ENCODE measurements at places on chromosomes 7 and 10.

- DNase-seq, result no peak
Observed at GRCh38 chr7:132825222-132825621, 249.0 kb upstream of the PLXNA4 start.

DNA sequence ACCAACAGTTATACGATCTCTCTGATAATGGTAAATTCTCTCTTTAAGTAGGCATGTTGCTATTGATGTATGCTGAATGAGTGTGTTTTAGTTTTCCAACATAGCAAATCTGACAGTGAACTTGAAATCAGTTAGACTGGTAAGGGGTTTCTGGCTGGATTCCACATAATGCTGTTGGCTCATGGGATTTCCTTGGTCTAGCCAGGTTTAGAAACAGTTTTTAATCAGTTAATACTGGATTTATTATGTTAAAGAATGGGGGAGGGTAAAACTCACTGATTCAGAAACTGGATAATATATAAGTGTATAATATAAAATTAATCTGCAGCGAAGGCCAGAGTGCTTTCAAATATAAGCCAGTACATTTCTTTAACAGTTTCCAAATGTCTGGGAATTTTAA, 55.6 kb downstream of the PCDH15 start:
- no peak for DNase-seq

GRCh38 chr7:116574025-116574822, 49.4 kb downstream of the CAV1 start:
- DNase-seq, result no peak

DNA sequence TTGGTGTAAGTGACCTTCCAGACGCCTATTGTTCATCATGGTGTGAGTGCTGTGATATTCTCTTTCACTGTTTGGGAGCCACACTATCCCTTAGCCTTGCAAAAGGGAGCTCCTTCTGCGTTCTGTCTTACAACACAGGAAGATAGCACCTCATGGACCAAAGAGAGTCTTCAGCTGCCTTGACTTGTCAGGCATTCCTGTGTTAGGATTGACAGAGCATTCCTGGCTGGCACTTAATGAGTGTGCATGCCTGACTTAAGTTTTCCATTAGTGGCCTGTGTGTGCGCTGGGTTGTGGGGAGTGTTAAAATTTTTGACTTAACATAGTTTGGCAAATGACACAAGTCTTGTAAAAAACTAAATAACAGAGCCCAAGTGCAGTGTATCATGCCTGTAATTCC, 21.9 kb upstream of the MSRB2 start:
- no peak for DNase-seq

DNA sequence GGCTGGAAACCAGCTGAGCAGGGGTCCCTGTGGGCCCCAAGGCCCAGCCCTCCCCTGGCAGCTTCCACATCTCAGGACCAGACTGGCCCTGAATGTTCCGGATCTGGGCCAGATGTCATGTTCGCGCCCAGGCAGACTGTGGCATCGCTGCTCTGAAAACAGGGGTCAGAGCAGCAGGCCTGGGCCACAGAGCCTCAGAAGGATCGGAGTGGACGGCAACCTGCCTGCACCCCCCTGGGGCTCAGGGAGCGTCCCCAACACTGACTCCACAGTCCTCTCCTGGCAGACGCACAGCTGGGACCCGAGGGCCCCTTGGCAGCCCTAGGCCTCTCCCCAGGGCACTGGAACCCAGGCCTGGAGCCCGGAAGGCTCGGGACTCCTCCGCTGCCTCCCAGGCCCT, 91.3 kb upstream of the DNAAF5 start:
- DNase-seq, result no peak

DNA sequence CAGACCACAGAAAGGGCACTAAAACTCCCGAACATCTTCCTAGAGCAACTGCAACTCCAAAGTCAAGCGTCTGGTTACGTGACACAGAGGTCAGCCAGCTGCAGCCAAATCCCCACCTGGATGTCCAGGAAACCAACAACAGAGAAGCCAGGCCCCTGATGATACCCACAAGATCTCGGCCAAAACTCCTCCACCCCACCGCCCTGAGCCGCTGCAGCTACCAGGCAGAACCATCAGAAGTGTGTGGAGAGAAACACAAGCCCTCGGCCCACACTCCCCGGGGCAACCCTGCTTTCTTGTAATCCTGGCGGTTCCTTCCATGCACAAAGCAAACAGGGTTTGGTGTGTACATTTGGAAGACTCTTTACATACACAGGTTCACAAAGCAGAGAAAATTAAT, 8.7 kb downstream of the CHST15 start:
- no peak for DNase-seq

- DNase-seq, result no peak
Observed at GRCh38 chr7:102444961-102445673, 11.7 kb downstream of the ORAI2 start.

DNA sequence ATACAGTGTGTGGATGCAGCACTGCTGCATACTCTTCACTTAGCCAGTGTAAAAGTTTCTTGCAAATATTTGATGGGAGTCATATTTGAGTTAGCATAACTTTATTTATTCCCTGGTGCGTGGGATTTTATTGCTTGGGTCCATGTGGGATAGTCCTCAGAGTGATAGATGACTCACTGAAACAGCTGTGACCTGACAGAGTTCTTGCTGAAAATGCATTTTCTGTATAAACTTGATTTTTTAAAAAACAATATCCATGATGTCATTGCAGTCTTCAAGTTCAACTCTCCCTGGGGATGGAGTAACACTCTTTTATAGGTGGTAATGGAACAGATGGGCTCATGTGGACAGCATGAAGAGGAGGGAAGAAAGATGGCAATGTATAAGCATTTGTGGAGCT, 310.0 kb downstream of the PPP1R3A start:
- no peak for DNase-seq
